ENCODE measurements at places on chromosomes 3 and 15.

GRCh38 chr3:2454865-2455264 is 356.2 kb downstream of the CNTN4 start:
- no peak for DNase-seq

- DNase-seq: no peak
Measured at GRCh38 chr15:66484539-66485112, 12.9 kb downstream of the SNAPC5 start.

DNA sequence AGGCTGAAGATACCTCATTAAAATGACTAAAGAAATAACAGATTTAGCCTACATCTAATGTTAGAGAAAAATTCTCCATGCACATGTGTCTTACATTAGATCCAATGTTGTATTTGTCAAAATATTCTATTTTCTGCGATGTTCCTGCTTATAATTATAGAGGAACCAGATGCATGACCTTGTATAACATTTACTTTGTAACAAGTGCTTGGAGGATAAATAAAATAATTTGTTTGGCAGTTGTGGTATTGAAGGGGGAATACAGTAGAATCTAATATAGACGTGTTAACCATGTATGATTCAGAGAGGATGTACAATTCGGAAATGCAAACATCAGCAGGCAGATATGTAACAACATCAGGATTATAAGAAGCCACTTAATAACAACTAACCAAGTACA is 922.2 kb downstream of the TUSC7 start:
- no peak for DNase-seq

DNA sequence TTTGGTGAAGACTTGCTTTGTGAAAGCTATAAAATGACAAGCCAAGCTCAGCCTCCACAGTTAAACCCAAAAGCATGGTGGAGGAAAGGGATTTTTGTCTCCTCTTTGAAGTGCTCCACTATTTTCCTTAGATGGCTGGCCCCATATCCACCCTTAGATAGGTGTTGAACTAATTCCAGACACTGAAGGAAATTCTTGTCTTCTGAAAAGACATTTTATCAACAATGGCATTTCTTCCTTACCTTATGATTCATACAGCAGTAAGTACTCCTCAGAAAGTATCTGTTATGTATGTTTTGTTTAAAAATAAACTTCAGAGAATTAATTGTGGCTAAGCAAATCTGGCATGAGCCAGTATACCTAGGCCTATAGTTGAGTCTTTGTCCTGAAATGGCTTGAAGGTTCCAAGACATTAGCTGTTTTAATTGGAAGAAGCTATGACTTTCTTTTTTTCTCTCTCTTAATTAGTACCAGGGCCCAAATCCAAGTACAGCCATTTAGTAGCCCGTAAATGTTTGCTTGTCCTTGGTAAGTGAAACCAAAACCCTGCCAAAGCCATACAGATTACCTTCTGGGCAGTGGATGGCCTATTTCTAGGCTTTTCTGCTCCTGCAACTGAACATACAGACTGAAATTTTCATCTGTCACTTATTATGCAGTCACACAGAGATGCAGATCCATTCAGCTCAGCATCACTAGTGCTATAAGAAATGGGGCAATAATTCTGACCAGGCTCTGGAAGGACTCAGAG is 5.1 kb upstream of the BFSP2 start:
- no peak for DNase-seq

GRCh38 chr3:188227442-188227841 is 73.5 kb downstream of the LPP start:
- no peak for DNase-seq

DNA sequence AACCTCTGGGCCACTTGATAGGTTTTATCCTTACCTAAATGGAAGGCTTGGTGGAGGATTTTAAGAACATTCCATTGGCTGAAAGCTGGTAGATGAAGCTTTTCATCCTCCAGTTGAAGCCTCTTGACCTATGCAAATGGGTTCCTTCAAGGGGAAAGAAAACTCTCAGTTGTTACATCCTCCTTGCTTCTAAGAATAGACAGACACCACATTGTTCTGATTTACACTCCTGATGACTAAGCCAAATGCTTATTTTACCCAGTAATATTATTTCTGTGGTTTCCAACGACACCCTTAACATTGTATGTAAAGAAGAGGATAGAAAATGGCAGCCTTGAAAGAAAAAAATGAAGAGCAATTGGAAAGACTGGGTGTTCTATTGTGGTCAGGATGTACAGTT is 480.5 kb downstream of the OTOL1 start:
- no peak for DNase-seq

DNA sequence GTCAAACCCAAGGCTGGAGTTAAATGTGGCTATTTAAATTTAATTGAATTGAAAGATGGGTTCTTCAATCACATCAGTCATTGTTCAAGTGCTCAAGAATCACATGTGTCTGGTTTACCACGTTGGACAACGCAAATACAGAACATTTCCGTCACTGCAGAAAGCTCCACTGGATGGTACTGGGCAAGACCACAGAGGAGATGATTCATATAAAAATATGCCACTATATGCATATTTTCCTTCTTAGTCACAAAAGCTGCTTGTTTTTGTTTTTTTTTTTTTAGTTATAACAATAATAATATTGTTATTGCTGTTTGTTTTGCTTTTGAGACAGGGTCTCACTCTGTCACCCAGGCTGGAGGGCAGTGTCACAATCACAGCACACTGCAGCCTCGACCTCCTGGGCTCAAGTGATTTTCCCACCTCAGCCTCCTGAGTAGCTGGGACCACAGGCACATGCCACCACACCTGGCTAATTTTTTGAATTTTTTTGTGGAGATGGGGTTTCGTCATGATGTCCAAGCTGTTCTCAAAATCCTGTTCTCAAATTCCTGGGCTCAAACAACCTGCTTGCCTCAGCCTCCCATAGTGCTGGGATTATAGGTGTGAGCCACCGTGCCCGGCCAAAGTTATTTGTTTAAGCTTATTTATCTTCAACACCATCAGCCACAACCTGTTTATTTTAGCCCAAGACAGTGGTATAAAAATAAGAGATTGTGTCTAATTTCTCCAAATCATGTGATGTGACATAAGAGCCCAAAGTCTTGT is 19.4 kb downstream of the RTP3 start:
- no peak for DNase-seq

DNA sequence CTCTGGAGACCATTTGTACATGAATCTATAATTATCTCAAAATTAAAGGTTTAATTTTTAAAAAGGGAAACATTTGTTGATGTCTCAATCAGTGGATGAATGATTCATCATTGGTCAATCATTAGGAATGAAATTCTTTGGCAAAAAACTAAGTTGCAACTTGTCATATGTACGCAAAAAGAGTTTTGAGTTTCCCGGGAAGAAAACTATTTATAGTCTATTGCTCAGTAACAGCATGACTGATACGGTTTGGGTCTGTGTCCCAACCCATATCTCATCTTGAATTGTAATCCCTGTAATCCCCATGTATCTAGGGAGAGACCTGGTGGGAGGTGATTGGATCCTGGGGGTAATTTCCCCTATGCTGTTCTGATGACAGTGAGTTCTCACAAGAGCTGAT is 765.8 kb upstream of the ROBO1 start:
- DNase-seq: no peak

- DNase-seq: no peak
Measured at GRCh38 chr3:150828997-150829396, 66.0 kb upstream of the SIAH2 start.

- no peak for DNase-seq
Measured at GRCh38 chr3:104911376-104911775, 455.3 kb upstream of the ALCAM start.

GRCh38 chr15:38247336-38247735 is 5.3 kb upstream of the SPRED1 start:
- no peak for DNase-seq

DNA sequence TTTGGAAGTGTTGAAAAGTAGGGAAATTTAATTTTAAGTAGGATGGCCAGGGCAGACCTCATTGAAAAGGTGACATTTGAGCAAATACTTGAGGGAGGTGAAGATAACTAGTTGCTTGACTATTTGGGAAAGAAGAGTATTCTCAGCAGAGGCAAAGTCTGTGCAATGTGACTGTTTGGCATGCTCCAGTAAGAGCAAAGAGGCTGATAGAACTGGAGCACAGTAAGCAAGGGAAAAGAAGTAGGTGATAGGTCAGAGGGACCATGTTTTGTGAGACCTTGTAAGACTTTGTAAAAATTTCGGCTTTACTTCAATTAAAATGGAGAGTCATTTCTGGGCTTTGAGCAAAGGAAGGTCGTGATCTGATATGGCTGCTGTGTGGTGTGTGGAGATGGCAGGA is 335.8 kb downstream of the ZIC1 start:
- DNase-seq: no peak

GRCh38 chr3:173615661-173616060 is 218.1 kb downstream of the NLGN1 start:
- no peak for DNase-seq

GRCh38 chr15:83559310-83559966 is 94.5 kb upstream of the ADAMTSL3 start:
- DNase-seq: peak; percentile 10

- DNase-seq: peak; percentile 9
Measured at GRCh38 chr3:169575381-169575780, 88.1 kb downstream of the MECOM start.

All from NCI-H1092 (cell line).